NCI-H82 (cell line): ENCODE measurements at places on chromosomes 6 and 20.

GRCh38 chr6:136171231-136171630 is 78.9 kb downstream of the MTFR2 start:
- DNase-seq: peak; percentile 59

GRCh38 chr6:282177-282866 is 10.0 kb upstream of the DUSP22 start:
- no peak for DNase-seq

GRCh38 chr20:24657196-24657595 is 187.8 kb downstream of the SYNDIG1 start:
- DNase-seq: no peak

- no peak for DNase-seq
These were observed 41.2 kb upstream of the SLC35D3 start for GRCh38 chr6:136880748-136881460.

- no peak for DNase-seq
These were observed 4.4 kb downstream of the CD83 start for GRCh38 chr6:14121936-14122344.

DNA sequence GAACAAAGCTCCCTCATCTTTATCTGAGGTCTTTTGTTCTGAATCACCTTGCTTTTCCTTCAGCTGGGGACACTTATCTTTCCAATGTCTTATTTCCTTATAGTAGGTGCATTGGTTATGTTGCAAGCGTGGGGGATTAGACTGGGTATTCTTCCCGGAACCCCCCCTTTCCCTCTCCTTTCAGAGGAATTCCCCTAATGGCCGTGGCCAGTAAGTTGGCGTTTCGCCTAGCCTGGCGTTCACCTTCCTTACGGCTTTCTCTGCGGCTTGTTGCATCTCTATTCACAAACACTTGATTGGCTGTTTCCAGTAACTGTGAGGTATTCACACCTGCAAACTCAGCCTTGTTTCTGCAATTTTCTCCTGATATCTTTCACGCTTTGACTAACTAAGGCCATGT is 32.8 kb upstream of the FABP7 start:
- DNase-seq: no peak
